Caco-2 (cell line): ENCODE measurements at places on chromosomes 4 and X. TPM values are rescaled to one million over a fixed set of nuclear protein-coding genes. Genes with fewer than 3 reads are reported as not detected.

The C4orf50 gene
- total RNA-seq, result not detected in 2 replicates

The GABRB1 gene
- 9.2 and 10.3 TPM in 2 replicates for total RNA-seq

GRCh38 chr4:85475631-85476233, 782 bp downstream of the ARHGAP24 start:
- DNase-seq, result no peak
- H3K4me3 ChIP-seq, result peak overlapping the region; percentile 45
- H3K36me3 ChIP-seq, result no peaks in the 10 kb centered on the region

The NEIL3 gene
- 8.0 and 8.5 TPM in 2 replicates for total RNA-seq

- H3K27me3 ChIP-seq, result no peaks in the 10 kb centered on the region; the same call in 1 of the 2 replicates
- no peaks in the 10 kb centered on the region for H3K4me1 ChIP-seq
- no peak overlapping the region for H3K27ac ChIP-seq
- H3K4me3 ChIP-seq, result no peak overlapping the region
- H3K36me3 ChIP-seq, result no peaks in the 10 kb centered on the region
These were observed 63.3 kb upstream of the PRPS1 start for GRCh38 chrX:107565015-107565414.

The SERPINA7 gene
- total RNA-seq, result not detected in 2 replicates

The ARHGEF38 gene
- total RNA-seq, result 3.5 TPM in 2 replicates

- no peak overlapping the region for H3K4me3 ChIP-seq
- no peaks in the 10 kb centered on the region for H3K4me1 ChIP-seq
- no peak for DNase-seq
- H3K36me3 ChIP-seq, result no peaks in the 10 kb centered on the region
These were observed 67.5 kb downstream of the TRIML1 start for GRCh38 chr4:188206783-188207182.
